ENCODE measurements at places on chromosomes 1 and 21.

- no peak for DNase-seq
Measured at GRCh38 chr1:25167269-25168192, 64.8 kb downstream of the SYF2 start.

DNA sequence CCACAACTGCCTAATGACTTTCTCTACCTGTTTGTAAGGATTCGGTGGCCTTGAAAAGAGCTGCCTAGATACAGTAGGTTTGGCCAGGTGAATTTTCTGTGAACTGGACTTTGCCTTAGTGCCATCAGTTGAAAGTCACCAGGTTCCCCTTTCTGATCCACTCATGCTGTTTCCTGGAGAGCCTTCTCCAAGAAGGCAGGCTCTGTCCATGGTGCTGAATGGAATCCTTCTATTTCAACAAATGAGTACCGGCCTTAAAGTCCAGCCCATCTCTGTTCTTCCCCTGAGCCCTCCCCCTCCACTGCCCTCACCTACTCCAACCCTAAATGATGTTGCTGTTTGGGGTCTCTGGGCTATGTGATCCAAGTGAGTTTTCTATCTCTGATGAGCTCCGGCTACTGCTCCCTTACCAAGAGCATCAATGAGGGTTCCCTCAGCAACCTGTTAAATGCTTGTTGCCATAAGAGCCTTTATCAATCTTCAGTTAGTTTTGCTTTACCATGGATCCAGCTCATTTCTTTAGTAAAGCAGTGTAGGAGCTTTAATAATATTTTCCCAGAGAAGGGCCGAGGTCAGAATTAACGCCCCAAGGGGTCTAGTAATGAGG lies 500.4 kb downstream of the PTPRU start:
- no peak for DNase-seq

DNA sequence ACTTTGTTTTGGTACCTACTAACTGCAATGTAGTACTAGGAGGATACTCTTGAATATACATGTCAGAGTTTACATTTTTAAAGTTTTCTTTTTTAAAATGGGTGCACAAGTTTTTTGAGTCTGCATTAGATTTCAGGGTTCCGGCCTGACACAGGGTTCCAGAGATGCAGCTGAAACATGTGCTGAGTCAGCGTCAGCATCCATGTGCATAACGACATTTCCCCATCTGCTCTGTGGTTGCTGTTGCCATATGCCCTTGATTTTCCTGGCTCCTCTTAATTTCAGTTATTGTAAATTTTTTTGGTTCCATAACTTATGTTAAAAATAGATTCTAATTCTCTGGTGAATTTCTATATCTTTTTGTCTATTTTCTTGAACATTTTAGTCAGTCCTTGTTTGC lies 12.3 kb upstream of the METTL13 start:
- DNase-seq: no peak

DNA sequence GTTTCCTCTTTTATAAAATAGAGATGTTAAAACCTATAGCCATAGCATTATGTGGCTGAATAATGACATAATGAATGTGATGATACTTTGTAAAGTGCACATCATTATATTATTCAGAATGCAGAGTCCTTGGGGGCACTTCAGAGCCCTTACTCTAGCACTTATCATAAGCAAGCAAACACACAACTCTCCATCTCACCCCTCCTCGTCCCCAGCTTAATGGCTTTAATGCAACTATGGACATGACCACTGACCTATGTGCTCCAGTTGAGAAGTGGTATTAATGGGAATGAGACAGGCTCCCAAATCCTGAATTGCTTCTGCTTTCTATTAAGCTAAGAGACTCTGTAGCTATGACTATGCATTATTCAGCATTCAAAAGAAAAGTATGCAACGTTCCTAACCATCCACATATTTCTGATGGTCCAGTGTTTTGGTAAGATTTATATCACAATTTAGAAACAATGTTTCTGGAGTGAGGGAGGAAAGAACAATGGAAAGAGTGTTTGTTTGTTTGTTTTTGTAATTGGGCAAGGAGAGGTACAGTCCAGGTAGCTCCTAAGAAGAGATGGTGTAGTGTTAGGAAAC lies 194.0 kb upstream of the PLXNA2 start:
- no peak for DNase-seq

DNA sequence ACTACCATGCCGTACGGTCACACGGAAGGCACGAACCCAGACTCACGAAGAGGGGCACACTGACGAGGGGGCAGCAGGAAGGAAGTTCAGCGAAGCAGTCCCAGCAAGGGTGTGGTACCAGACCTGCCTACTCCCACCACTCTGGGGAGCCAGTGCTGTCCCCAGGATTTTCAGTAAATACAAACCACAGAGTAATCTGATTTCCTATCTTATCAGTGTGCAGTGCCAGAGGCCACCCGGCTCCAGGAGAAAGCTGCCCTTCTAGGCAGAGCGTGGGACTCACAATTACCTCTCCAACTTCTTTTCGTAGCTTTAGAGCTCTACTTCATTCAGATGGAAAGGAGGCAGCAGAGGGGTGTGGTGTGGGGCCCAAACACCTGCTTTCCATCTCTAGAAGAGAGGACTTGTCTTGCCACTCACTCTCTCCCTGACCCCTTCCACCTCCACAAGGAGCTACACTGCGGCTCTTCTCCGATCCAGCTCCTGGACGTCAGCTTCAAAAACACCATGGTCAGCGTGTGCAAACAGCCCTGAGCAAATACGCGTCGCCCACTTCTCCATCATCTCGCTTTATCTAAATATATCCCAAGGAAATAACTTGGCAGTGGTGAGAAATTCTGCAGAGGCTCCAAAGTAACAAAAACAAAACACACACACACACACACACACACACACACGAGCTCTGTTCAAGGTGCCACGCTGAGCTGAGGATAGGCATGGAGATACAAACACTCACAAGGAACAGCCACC lies 98.5 kb downstream of the MRPL37 start:
- DNase-seq: no peak

DNA sequence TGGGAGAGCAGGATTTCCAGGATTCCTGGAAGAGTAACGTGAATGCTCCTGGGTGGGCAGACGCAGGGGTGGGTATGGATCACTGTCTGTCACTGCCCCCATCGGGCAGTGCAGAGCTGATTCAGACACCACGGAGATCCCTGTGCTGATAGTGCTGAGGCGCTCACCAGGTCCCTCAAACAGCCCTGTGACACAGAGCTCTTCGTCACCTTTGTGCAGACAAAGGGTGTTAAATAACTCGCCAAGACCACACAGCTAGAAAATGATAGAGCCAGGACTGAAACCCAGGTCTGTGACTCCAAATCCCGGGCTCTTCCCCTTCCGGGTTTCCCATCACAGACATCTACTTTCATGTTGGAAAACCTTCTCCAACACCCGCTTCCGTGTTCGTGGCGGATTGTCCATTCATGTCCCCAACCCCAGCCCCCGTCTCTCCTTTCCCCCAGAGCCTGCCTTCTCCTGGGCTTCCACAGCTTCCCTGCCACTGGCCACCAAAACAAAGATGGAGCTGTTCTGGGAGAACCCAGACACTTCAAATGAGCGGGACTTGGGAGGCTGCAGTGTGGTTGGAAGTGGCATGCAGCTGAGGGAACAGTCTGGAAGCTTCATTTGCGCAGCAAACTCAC lies 2.6 kb downstream of the EFHD2 start:
- DNase-seq: no peak

DNA sequence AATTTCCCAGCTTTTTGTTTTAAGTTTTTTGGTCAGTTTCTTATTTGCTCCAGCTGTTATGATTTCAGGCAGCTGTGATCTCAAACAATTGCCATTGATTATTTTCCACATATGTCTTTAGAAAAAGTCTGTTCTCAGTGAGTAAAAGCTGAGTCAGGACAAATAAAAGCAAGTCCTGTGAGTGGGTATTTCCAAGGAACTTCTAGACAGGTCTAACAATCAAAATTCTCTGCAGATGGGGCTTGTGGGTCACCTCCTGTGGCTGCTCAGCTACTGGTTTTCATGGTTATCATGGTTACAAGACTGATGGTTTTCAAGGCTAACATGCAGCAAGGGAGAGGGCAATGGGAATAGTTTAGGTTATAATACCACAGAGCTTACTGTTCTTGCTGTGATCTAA lies 585.7 kb downstream of the LMO4 start:
- DNase-seq: no peak

All from stimulated activated CD4-positive, alpha-beta T cell treated with anti-CD3 and anti-CD28 coated beads, Interleukin-12 subunit alpha, Interleukin-12 subunit beta, amount 100 ng/mL, for 48 hours (primary cell).